ENCODE measurements at places on chromosomes 1 and 21.

DNA sequence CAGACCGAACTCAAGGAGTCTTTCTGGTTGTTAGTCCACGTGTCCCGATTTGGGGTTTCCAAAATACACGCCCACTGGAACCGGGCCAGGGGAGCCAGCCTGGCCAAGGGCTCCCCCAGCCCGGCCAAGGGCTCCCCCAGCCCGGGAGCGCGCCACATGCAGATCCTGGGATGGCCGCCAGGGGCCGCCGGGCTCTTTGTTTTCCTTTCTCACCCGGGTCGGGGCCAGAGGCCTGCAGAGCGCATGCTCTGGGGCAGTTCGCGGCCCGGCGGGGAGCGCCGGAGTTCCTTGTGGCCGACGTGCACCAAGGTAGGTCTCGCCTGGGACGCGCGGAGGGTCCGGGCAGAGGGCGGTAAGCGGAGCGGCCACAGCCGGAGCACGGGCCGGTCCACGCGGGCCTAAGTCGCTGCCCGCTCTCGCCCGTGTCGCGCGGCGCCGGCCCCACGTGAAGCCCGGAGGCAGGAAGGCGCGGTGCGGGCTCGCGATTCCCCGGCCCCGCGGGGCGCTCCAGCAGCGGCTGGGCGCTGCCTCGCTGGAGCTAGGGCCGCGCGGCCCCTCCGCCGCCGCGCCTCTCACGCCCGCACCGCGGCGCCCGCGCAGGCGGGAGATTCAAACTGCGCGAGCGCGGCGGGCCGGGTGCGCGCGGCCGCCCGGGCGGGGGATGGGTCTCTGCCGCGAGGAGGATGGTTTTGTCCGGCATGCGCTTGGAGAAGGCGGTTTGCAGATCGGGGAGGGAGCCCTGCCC is 12.3 kb downstream of the RCC1 start:
- peak; percentile 67 for ATAC-seq

GRCh38 chr1:211687462-211688215 is 12.2 kb upstream of the NEK2 start:
- ATAC-seq, result no peak

DNA sequence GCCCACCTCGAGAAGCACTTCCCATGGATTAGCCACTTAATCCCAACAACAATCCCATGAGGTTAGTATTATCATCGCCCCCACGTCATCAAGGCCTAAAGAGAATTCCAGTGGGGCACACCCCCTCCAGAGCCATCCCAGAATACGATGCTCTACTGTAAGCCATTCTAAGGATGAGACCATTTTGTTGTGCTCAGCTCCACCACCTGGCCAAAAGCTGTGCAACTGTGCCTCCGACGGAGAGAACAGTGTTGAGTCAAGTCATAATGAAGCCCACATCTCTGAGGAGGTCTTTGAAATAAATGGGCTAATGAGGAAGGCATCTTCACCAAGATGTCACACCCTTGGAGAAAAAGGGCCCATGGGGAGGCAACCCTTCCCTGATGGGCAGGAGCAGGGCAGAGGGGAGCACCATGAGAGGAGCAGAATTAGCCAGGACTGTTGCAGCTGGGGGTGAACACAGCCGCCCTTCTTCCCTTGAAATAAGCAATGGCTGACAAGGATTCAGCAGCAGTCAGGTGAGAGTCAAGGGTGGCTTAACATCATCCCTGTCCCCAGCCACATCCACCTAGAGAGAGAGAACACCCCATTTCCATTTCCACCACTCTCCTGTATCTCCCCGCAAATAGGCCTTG is 14.6 kb downstream of the SYF2 start:
- no peak for ATAC-seq

- ATAC-seq, result peak; percentile 94
These were observed 67.3 kb downstream of the NOS1AP start for GRCh38 chr1:162136760-162137159.

DNA sequence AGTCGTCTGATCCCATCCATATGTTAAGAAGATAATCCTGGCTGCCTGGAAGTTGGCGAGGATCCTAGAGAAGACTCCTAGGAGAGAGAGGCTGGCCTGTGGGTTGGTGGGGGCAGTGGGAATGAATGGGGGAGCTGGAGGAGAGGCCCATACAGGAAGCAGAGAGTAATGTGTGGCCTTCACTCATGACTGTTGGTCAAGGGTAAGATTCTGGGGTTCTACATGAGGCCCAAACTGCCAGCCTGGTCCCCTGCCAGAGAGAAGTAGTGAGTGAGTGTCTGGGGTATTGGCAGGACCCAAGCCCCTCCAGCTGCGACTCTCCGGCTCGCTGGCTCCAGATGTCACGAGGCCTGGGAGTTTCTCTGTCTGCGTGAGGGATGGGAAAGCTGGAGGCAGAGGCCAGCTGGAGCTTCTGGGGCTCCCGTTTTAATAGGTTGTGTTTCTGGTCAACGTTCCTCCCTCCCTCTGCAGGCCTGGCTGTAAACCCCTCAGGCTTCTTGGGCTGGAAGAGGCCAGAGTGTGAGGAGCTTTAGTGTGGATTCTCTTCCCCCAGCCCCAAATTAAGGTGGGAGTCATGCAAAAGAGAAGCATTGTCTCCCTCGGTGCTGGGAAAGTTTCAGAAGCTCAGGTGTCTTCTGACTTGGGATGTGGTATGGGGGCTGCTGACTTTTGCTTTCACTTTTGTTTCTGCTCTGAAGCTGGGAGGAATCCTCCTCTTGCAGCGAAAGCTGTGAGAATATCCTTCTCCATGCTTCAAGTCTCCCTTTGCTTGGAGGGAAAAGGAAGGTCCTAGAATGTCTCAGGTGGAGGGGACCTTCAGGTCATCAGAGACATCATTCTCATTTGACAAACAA is 2.6 kb downstream of the TMEM51 start:
- ATAC-seq, result no peak

DNA sequence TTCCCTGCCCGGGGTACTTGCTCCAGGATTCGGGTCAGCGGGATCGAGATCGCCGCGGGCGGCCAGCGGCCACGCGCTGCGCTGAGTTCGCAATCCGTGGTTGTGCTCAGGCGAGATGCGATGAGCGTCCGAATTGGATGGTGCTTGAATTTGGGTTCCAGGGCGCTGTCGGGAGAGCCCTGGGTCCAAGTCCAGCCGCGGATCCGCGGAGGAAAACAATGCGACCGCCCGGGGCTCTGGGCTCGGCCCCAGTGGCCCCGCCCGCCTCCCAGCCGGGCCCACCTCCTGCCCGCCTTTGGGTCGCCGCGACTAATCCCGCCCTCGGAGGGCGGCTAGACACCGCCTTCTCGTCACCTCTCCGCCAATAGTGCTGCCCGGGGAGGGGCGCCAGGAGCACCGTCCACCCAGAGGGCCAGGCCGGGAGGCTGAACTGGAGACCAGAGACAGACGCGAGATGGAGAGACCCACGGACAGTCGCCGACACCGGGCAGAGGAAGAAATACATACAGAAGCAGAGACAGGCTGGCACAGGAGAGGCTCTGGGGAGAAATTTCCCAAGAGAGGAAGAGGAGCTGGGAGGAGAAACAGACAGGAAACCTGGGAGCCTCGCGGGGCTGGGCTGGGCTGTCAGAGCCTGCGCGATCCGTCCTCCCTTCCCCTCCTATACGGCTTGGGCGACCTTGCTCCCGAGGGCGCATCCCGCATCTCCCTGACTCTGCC is at the start of gene SEMA6C:
TSS of gene SEMA6C (minus strand) at position 220 of the 720 bp plus-strand sequence. CDS start 4,010 bp downstream, outside the sequence.
- ATAC-seq, result peak; percentile 99

GRCh38 chr1:52926864-52927211 is 238 bp upstream of the SCP2 start:
- ATAC-seq, result no peak

DNA sequence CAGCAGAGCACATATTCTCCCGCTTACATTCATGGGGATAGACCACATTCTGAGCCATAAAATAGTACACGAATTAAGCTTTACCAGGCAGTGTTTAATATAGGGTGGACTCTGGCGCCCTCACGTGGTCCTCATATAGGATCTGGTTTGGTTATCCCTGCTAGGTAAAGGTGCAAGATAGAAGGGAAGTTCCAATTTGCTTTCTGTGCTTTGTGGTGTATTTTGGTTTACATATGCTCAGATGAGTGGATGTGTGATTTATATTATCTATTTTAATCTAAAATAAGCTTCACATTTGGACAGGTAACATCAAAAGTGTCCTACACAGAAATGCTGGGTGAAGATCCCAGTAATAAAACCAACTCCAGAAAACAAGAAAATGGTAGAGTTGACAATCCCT is 3.6 kb downstream of the CR1 start:
- peak; percentile 96 for ATAC-seq

DNA sequence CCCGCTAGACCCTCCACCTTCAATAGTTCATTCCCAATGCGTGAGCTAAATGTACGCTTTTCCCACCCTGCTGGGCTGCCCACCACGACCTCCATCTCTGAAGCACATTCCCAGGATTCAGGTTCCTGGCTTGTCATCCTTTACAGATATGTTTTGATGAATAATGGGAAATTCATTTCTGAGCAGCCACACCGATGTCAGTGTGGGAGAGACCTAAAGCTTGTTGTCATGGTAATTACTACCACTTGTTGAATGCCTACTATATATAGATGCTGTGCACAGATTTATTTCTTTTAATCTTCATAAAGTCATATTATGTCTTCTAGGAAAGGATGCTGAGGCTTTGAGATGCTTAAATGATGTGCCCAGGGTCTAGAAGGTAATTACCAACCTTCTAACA is 8.0 kb downstream of the RCSD1 start:
- ATAC-seq, result no peak

Data from SK-N-SH treated with all-trans-retinoic acid at 6 μM for 48 hours (cell line).